Activated CD4-positive, alpha-beta T cell treated with anti-CD3 and anti-CD28 coated beads for 24 hours (primary cell): ENCODE measurements at places on chromosomes 6 and 20.

DNA sequence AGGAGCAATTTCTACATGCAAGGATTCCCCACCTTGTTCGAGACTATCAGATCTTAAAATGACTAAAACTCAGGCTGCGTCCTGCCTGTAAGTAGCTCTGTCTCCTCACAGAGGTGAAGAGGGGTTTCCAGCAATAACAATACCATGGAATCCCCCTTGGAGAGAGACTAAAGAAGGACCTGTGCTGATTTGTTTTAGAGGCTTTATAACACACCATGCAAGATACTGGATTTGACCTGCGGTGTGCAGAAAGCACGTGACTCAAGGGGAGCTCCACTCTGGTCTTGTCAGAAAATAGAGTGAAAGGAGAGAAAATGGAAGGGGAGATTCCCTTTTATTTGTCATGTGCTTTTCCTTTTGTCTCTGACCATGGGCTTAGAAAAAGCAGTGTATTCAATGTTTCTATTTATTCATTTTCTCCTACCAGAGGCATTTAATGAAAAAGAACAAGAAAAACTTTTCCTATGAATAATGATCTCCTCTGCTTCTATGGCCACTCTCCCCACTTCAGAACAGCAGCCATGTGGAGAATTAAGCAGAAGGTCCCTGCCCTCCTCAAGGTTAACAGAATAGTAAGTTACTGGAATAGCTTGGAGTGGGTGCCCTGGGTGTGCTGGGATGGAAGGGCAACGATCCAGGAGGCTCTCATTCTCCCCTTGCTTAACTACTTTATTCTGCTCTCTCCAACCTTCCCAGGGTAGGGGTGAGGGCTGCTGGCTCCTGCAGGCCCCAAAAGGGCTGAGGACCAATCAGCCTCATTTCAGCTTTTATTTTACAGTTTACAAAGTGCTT, 19.2 kb upstream of the MRPS10 start:
- DNase-seq = no peak

DNA sequence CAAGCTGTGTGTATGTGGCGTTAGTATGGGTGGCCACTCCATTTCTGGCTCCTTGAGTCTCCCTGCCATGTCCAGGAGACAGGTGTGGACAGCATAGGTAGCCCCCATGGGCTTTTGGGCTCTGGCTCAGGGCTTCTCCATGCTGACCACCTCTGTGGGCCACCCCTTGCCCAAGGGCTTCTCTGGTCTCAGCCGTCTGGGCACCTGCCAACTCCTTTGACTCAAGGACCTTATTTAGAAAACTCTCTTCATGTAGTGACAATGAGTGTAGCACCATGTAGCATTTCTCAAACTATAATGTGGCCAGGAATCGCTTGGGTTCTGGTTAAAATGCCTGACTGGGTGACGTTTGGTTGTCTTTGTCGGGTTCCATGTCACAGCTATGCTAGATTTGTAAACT, 5.1 kb upstream of the GTSF1L start:
- DNase-seq = no peak

DNA sequence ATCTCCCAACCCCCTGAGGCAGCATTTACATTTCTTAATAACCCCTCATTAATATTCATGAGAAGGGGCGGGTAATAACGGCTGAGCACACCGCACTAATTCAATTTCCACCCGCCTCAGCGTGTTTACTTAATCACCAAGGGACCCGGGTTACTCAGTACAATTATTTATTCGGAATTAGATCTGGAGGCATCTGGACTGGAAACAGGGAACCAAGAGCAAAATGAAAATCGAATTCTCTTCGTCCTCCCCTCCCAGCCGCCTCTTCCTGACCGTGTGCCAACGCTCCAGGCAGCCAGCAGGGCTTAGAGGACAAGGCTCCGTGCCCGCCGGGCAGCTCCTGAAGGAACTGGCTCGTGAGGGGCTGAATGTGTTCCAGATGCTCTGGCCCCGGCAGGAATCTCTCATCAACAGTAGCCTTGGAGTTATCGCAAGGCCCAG, 23.5 kb upstream of the CTNNBL1 start:
- DNase-seq = no peak

DNA sequence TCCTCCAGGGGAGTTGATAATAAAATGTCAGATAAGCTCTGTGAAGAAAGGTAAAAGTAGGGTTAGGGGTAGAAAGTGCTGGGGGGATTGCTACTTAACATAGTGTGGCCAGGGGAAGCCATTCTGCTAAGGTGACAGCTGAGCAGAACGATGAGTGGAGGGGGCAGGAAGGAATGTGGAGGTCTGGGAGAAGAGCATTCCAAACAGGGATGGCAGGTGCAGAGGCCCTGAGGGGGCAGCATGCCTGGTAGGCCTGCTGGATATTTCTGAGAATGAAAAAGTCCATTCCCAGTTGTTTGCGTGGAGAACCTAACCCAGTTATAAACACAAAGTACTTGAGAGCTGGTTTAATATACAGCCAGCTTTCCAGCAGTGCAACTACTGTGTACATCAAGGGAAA, 9.3 kb downstream of the GFRA4 start:
- DNase-seq = no peak

DNA sequence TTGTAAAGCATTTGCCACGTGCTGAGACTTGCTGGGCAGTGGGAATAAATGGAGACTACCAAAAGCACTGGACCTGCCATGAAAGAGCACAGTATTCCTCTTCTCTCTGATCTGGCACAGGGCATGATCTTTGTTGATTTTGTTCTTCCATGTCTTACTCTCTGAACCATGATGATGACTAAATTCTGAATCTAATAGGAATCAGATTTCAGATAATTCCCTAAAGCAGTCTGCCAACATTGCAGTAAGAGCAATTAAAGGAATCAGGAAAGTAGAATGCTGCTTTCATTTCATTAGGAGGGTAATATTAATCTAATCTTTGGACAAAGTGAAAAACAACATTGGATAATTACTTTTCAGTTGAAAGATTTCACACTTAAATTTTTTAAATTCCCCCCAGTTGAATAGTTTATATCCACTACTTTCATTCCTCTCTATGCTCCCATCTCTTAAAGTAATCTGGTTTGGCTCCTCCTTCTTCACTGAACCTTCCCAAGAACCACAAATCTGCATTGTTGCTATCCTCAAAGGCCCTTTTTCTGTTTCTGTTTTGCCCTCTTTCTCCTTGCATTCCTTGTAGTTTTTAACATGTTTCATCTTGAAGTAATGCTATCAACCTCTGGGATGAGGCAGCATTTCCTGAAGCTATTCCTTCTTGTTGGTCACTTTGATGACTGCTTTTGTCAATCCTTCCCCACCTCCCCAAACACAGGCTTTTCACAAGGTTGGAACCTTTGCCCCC, 243.2 kb upstream of the TENT5A start:
- DNase-seq = no peak

GRCh38 chr20:17488916-17489600, 42.1 kb downstream of the BFSP1 start:
- DNase-seq = no peak

DNA sequence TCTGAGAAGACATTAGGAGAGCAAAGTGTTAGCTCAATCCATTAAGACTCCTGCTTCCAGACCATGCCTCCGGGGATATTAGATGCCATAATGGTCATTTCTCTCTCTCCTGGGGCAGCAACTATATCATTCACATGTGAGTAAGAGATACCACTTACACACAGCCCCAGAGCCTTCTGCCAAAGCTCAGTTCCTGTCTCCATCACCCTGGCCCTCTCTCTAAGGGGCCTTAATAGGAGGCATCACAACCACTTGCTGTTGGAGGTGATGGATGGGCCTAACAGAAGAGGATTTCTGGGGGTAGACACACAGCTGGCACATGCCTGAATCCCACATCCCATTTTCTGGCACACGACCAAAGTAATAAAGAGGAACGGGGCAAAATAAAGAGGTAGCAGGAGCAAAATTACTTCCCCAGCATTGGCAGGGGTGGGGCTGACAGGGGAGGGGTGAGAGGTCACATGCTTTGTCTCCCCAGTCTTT, 34.0 kb upstream of the VSTM2L start:
- no peak for DNase-seq

DNA sequence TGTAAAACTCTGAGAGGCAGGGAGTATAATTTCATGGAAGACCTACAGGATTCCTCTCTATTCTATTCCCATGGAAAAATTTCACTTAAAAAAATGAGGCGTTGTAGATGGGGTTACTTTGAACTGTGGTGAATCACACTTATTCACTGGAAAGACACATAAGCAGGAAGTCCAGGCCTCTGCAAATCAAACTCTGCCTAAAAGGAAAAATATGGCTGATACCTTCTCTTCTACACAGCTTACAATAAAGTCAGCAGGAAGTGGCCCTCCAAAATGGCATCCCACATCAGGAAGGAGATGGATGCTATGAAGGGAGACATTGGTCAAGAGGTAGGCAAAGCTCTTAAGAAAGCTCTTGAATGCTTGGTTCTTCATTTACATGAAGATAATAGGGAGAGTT, 115.9 kb downstream of the FYN start:
- no peak for DNase-seq

DNA sequence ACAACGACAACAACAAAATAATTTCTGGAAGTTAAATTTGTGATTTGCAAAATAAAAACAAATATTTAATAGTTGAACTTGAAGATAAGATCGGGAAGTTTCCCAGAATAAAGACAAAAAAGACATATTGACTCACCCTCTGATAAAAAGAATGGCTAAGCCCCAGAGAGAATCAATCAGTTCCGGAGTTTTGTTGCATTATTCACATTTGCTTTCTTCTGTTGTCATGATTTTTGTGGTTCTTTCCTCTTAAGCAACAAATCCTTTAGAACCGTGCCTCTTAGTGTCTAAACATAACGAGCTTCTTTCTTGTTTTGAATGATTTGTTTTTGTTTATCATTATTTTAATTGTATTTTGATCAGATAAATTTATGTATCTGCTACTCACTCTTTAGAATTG, 337.7 kb upstream of the PRND start:
- no peak for DNase-seq

DNA sequence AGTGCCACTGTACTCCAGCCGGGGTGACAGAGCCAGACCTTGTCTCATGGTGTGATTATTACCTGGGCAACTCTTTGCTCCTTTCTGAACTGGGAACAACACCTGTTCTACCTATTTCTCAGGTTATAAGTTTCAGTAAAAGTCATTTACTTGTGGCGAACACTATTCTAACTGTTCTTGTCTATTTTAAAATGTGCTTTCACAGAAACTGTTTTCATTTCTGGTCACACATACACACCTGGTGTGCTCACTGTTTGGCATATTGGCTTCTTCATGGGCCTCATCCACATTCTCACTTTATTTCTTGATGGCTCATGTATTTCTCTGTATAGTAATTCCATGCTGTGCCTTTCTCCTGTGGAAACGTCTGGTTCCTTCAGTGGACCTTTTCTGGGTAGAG, 30.5 kb upstream of the XRN2 start:
- no peak for DNase-seq

GRCh38 chr6:133701633-133702331, 187.1 kb upstream of the TCF21 start:
- no peak for DNase-seq

GRCh38 chr6:127201321-127201720, 65.3 kb upstream of the RNF146 start:
- DNase-seq = no peak

- no peak for DNase-seq
Measured at GRCh38 chr6:33458676-33459075, 4.3 kb downstream of the ZBTB9 start.

- no peak for DNase-seq
Measured at GRCh38 chr6:21870076-21870730, 276.7 kb downstream of the SOX4 start.

DNA sequence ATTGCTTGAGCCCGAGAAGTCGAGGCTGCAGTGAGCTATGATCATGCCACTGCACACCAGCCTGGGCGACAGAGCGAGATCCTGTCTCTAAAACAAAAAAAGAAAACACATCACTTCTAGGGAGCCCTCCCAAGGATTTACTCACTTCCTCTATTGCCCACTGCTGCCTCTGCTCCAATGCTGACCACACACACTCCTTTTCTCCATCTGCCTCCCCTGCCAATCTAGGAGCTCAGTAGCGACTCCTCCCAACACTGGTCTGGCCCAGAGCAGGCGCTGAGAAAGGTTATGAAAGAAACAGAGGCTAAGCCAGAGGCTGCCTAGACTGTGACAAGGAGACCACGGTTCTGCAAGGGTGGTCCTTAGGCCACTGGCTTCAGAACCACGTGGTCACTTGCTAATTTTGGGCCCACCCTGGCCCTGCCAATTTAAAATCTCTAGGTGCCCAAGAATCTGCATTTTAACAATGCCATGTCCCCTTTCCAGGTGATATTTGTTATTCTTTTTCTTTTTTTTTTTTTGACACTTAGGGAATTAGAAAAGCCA, 1.3 kb upstream of the E2F1 start:
- no peak for DNase-seq

- DNase-seq = no peak
Measured at GRCh38 chr6:107714104-107714503, 110.0 kb downstream of the SCML4 start.

GRCh38 chr20:9403448-9403847, 110.9 kb upstream of the LAMP5 start:
- no peak for DNase-seq

DNA sequence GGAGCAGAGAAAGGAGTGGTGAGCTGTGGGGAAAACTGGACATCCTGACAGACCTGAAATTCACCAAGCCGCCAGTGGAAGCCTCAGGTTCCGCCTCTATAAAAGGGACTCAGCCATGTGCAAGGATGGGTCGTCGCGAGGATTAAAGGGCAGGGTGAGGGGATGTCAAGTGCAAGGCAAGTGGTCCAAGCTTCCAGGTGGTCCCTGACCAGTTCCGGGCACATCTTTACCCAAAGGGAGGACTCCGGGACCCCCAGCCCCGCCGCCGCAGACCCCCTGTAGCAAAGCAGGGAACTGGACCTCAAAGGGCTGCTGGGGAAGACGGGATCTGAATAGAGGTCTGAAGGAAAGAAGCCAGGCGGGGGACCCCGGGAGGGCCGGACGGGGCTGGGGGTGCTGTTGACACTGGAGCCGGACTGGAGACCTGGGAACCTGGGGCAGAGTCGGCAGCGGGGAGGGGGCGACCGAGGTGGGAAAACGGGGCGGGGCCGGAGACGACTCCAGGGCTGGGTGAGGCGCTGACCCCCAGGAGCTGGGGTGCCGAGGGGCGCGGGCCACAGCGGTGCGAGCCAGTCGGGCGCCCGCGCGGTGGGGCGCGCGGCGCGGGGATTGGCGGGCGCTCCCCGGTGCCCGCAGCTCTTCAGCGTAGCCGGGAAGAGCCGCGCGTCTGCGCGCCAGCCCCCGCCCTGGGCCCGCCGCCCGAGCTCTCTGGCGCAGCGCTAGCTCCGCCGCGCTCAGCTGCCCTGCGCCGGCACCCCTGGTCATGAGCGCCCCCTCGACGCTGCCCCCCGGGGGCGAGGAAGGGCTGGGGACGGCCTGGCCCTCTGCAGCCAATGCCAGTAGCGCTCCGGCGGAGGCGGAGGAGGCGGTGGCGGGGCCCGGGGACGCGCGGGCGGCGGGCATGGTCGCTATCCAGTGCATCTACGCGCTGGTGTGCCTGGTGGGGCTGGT, at the start of gene SSTR4:
Gene SSTR4 (plus strand): TSS at position 592 of the 951 bp plus-strand sequence. CDS start 172 bp downstream, at position 764.
- DNase-seq = no peak

GRCh38 chr6:133939778-133940667, 13.0 kb upstream of the TBPL1 start:
- DNase-seq = no peak

GRCh38 chr6:130524552-130524951, 158.7 kb downstream of the TMEM200A start:
- DNase-seq = no peak

- DNase-seq = no peak
Measured at GRCh38 chr6:76697585-76697984, 625.1 kb upstream of the IMPG1 start.
